ENCODE measurements at places on chromosomes 5 and 9. TPM values are rescaled to one million over a fixed set of nuclear protein-coding genes. Genes with fewer than 3 reads are reported as not detected.

C9orf50 gene
- total RNA-seq: not detected

FOXD1 gene
- total RNA-seq: not detected

FIBCD1 gene
- not detected for total RNA-seq

PPP3R2 gene
- not detected for total RNA-seq

ZNF658 gene
- total RNA-seq: 1.1 TPM

CDH9 gene
- total RNA-seq: not detected

TMEM174 gene
- not detected for total RNA-seq
